Activated CD8-positive, alpha-beta T cell treated with anti-CD3 and anti-CD28 coated beads for 36 hours (primary cell): ENCODE measurements at places on chromosomes 3 and 15. TPM values are rescaled to one million over a fixed set of nuclear protein-coding genes. Genes with fewer than 3 reads are reported as not detected.

SERPINI2 gene
- not detected for total RNA-seq

HHATL gene
- not detected for total RNA-seq

REC114 gene
- not detected for total RNA-seq

SH2D7 gene
- not detected for total RNA-seq

GOLGA8S gene
- 0.16 TPM for total RNA-seq

LTF gene
- total RNA-seq: not detected
